Calu3 (cell line): ENCODE measurements at places on chromosomes 1 and 21. TPM values are rescaled to one million over a fixed set of nuclear protein-coding genes. Genes with fewer than 3 reads are reported as not detected.

OR10Z1 gene
- not detected in 2 replicates for total RNA-seq

DNA sequence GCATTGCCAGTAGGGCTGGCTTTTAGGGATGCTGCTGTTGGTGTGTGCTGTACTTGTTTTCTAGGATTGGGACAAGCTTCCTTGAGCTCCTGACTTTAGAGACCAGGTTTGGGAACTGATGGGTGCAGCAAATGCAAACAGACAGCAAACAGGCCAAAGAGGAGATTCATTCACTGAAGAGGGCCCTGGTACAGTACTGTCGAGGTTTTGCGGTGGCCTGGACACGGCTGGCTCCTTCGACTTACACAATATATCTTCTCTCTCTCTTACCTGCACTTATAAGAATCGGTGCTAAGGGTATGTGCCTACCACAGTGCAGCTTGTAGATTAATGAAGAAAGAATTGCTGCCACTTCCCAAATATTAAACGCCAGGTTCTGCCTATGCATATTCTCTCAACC, 44.6 kb downstream of the ATP1A1 start:
- no peak for DNase-seq

SPATA1 gene
- total RNA-seq: 0.52 and 0.73 TPM in 2 replicates

DNA sequence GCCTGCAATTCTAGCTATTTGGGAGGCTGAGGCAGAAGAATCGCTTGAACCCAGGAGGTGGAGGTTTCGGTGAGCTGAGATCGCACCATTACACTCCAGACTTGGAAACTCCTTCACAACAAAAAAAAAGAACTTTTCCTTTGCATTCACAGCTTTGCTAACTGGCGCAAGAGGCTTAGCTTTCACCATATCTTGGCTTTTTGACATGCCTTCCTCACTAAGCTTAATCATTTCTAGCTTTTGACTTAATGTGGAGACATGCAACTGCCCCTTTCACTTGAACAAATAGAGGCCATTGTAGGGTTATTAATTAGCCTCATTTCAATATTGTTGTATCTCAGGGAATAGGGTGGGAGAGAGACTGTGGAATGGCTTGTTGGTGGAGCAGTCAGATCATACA, 8.7 kb downstream of the KPNA6 start:
- DNase-seq: no peak

- peak; percentile 82 for DNase-seq
Measured at GRCh38 chr1:147545133-147545532, 3.8 kb downstream of the BCL9 start.

- no peak for DNase-seq
Measured at GRCh38 chr1:4396551-4396950, 257.9 kb upstream of the AJAP1 start.

DNA sequence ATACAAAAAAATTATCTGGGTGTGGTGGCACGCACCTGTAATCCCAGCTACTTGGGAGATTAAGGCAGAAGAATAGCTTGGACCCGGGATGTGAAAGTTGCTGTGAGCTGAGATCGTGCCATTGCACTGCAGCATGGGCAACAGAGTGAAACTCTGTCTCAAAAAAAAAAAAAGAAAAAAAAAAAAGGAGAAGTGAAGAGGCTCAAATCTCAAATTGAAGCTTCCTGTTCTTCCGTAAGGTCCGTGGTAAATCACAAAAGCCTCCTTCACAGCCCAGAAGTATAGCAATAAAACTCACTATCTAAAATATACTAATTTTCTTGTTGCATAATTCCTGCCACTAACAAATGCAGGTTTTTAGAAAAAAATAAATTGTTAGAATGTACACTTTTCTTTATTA, 498.2 kb upstream of the BRINP3 start:
- DNase-seq: no peak

DNA sequence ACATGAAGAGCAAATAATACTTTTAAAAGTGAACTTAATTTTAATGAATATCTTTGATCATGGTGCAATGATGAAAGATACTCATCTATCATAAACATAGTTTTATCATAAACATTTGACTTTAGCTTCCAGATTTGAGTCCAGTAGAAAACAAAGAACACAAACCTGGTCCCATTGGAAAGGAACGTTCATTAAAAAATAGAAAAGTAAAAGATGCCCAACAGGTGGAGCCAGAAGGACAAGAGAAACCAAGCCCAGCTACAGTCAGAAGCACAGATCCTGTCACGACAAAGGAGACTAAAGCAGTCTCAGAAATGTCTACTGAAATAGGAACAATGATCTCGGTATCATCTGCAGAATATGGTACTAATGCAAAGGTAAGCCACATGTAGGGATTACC, 55.6 kb upstream of the MYOCOS start:
- DNase-seq: no peak

DNA sequence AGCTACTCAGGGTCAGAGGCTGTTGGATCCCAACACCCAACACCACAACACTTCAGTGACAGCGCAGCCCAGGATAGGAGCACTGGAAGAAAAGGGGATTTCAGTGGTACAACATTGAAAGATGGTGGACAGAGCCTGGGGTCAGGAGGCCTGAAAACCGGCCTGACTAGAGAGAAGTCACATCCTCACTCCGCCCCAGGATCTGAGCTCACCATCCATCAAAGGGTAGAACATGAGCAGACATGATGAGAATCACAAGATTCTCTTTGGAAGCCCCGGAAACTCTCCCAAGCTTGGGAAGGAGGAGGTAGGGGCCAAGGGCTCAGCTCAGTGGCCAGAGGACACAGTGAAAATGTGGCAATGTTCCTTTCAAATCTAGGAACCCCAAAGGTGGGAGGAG, 271.3 kb downstream of the NPHP4 start:
- no peak for DNase-seq

DNA sequence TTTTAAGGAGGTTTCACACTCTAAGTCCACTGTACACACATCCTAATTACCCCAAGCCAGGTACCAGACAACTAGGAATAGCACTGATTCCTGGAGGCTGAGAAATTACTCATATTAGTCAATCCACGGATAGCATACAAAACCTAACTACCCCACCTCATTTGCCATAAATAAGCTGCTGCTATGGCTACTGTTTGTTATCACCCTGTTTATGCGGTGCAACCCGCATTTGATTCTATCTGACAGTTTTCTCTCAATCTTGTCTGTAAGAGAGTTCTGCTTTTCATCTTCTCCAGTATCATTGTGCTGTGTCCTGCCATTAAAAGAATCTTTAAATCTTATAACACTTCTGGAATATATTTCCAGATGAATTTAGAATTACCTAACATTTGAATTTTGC, 1496.5 kb downstream of the PLA2G4A start:
- DNase-seq: no peak

DNA sequence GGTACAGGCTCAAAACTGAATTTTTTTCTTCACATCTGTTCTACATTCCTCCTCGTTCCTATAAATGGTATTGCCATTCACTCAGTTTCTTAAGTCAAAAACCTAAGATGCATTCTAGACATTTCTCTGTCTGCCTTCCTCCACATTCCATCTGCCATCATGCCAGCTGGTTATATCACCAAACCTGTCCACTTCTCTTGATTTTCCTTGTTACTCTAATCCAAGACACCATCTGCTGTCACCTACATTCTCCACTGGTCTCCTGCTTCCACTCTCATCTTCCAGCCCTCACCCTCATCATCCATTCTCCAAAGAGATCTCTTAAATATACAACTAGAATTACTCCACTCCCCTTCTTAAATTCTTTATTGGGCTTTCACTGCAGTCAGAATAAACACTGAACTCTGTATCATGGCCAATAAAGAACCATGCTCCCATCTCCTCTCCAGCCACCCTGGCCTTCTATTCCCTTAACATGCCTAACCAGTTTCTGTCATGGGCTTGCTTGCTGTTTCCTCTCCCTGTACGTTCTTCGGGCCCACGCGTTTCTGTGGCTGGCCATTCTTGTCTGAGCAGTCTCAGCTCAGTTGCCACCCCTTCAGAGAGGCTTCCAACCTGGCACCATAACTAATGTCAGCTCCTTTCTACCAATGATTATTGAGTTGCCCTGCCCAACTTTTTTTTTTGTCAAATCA, 278.3 kb downstream of the ST6GALNAC3 start:
- no peak for DNase-seq

- DNase-seq: no peak
Measured at GRCh38 chr1:65343286-65343685, 33.9 kb downstream of the DNAJC6 start.

DNA sequence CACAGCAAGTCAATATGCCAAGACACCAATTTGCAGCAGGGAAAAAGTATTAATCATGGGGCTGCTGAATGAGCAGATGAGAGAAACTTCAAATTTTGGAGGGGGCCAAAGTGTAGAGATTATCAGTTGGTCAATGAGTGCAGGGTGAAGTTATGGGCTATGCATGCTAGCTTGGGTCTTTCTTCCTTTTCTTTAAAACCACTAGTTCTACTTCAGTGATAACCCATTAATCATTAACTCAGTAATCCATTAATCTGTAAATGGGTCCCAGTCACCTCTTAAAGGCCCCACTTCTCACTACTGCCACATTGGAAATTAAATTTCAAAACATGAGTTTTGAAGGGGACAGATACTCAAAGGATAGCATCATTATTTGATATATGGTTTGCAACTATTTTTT, 688.6 kb upstream of the ADGRL4 start:
- no peak for DNase-seq

- DNase-seq: no peak
Measured at GRCh38 chr1:171590022-171590421, 32.0 kb upstream of the MYOCOS start.

PRAMEF20 gene
- total RNA-seq: not detected in 2 replicates

ZNF648 gene
- total RNA-seq: 0.17 TPM in 1 of 2 replicates, not detected in the other

- DNase-seq: no peak
Measured at GRCh38 chr1:72280711-72281110, 1.6 kb downstream of the NEGR1 start.

DNA sequence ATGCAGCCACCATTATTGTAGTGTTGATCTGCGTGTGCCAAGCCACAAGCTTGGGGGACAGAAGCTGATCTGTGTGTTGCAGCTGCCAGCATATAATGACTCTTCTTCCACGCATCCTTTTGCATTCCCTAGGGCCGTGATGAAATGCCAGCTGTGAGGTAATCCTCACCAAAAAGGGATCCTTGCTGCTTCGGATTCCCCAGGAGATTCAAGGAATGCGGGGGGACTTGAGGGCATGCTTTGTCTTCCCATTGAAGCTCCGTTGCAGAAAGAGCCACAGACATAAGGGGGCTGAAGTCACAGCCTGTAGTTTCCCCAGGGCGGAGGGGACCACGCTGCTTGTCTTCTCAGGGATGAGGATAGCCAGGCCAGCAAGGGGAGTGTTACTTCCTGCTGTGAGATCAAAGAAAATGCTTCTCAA, 281.6 kb upstream of the FMN2 start:
- DNase-seq: no peak

GRCh38 chr1:15246960-15247614, at the start of gene FHAD1:
Gene FHAD1 (plus strand): TSS chr1:15247223. CDS start chr1:15251785, 4,562 bp downstream.
- DNase-seq: peak; percentile 76
